ENCODE measurements at places on chromosomes 16 and 17.

DNA sequence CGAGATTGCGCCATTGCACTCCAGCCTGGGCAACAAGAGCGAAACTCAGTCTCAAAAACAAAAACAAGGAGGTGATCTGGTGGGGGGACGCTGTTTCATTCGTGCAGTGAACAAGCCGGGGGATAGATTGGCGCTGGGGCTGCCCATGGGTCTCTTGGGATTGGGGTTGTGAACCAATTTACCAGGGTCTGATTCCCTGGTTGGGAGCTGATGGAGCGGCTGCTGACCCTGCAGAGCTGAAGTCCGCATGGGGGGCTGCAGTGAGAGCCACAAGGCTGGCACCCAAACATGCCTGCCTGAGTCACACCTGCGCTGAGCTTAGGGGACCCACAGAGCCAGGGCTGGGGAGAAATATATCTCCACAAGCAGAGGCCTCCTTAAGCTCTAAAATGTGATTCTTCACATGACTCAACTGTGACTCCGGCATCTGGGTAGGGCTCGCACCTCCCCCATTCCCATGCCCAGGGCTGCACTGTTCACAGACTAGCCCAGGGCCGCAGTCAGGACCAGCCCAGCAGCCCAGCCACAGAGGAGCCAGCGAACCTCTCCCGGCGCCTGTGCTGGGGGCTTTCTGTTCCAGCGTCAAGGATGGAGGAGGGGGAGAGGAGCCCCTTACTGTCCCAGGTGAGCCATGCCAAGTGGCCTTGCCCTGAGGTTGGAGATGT, 5.0 kb downstream of the TSPAN10 start:
- DNase-seq, result no peak

GRCh38 chr17:4525691-4526397, 27.2 kb downstream of the SPNS2 start:
- DNase-seq, result no peak

- no peak for DNase-seq
Observed at GRCh38 chr17:27532269-27533263, 76.3 kb downstream of the KSR1 start.

DNA sequence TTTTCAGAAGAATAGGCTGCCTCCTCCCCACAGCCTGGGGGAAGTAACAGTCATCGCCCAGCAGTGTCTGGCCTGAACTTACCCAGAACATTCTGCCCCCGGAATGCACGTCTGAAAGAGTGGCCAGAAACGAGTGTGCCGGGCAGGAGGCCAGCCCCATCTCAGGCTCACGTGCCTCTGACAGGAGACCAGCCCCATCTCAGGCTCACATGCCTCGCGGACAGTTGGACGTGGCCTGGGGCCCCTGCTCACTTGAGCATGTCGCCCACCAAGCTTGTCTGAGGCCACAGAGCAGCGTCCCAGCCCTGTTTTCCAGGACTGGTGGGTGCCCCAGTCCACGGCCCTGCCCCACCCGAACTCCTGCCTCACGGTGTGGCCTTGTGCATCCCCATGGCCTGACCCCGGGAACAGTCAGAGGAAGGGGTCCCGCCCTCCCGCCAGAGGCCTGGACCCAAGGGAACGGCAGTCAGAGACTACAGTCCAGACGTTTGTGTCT, 16.3 kb upstream of the CDH15 start:
- DNase-seq, result peak; percentile 15

GRCh38 chr16:17168181-17168580, 302.6 kb downstream of the XYLT1 start:
- DNase-seq, result no peak

DNA sequence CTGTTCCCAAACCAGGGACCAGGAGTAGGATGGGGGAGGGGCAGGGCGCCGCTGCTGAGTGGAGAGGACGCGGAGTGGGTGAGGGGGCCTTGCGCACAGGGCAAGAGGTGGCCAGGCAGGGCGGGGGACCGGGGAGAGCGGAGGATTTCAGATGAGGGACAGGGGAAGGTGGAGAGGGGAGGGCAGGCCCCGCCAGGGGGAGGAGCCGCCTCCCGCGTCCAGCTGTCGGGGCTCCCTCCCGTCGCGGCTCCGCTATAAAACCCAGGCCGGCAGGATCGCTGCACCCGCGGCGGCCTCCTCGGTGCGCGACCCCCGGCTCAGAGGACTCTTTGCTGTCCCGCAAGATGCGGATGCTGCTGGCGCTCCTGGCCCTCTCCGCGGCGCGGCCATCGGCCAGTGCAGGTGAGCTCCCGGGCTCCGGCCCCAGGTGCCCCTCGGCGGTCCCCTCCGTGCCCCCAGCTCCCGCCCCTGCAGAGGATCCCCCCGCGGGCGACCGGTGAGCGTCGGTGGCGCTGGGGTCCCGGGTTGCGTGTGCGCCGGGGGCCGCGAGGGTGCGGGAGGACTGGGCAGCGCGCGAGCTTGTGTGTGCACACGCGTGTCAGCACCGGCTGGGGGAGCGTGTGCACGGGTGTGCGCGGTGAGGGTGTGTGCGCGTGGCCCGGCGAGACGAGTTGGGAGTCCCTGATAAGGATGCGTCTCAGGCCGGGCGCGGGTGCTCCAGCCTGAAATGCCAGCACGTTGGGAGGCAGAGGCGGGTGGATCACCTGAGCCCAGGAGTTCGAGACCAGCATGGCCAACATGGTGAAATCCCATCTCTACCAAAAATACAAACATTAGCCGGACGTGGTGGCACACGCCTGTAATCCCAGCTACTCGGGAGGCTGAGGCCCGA, at the start of gene CA4:
Gene CA4 (plus strand): TSS at position 283 of the 892 bp plus-strand sequence. CDS start 62 bp downstream, at position 345.
- DNase-seq, result no peak

GRCh38 chr17:55524440-55525220, 13.4 kb upstream of the SMIM36 start:
- no peak for DNase-seq

- DNase-seq, result no peak
Observed at GRCh38 chr16:25838724-25839186, 147.0 kb downstream of the HS3ST4 start.

GRCh38 chr17:48484850-48485249, 46.0 kb downstream of the HOXB1 start:
- DNase-seq, result no peak

- no peak for DNase-seq
Observed at GRCh38 chr16:46727630-46728029, 20.5 kb downstream of the MYLK3 start.

DNA sequence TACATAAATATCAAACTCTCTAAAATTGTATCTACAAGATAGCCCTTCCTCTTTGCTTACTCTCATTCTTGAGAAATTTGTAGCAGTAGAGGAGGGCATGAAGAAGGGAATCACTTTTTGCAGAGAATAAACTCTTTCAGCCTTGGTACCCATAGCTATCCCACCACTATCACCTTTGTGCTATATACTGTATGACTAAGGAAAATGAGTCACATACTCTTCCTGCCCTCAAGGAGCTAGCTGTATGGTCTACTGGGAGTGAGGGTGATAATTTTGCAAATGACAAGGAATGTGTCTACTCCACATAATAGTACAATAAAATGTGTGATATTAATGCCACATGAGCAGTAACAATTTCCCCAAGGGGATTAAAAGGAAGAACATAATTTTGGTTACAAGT, 184.6 kb upstream of the WSB1 start:
- no peak for DNase-seq

DNA sequence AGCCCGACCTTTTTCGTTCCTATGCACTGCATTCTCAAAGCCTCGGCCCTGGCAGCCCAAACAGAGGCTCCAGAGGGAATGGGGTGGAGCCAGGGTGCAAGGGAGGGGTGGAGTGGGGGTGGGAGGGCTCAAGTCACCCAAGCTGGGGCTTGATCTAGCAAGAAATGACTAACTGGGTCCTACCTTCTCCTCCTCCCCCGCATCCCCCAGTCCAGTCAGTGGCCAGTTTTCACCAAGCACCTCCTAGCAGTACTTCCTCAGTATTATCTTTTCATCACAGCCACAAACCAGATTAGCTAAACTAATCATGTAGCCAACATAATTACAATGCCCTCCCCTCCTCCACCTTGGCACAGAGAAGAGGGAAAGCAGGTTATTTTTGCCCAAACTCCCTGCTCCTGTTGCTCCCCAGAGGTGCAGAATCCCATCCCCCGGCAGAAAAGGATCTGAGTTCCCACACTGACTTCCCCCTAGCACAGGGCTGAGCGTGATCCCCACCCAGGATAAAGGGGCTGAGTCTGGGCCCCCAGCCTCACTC, 2.2 kb downstream of the JUP start:
- no peak for DNase-seq

- no peak for DNase-seq
Observed at GRCh38 chr17:58447039-58447975, 30.0 kb upstream of the RNF43 start.
